Hindlimb muscle (tissue), 1 donor: ENCODE measurements at places on chromosomes 1 and 21. TPM values are rescaled to one million over a fixed set of nuclear protein-coding genes. Genes with fewer than 3 reads are reported as not detected.

The SPATA45 gene
- 0.40 TPM for polyA plus RNA-seq

The CTBS gene
- 5.8 TPM for polyA plus RNA-seq

DNA sequence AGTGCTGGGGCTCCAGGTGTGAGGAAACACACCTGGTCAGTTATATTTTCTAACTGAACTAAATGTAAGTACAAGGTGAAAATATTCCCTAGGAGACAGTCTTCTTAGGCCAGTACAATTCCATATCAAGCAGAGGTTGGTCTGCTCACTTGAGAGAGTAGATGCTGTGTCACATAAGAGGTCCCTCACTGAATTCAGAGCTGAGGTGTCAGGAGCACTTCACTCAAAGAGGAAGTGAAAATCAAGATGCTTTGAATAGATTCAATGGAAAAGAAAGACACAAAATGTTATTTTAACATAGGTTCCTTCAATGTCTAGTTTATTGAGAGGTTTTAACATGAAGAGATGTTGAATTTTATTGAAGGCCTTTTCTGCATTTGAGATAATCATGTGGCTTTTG, 4.3 kb upstream of the FCRL3 start:
- no peak for DNase-seq

GRCh38 chr1:64243757-64244080, 40.3 kb downstream of the UBE2U start:
- DNase-seq, result no peak

The RNU11 gene
- polyA plus RNA-seq, result not detected

GRCh38 chr1:159664247-159664646, 50.1 kb downstream of the CRP start:
- no peak for DNase-seq

The PYHIN1 gene
- 0.23 TPM for polyA plus RNA-seq

- no peak for DNase-seq
Observed at GRCh38 chr1:5974631-5975030, 17.6 kb downstream of the NPHP4 start.

The NHLH1 gene
- 1.5 TPM for polyA plus RNA-seq

The GBP4 gene
- 4.4 TPM for polyA plus RNA-seq

GRCh38 chr1:176789571-176790090, 326.7 kb downstream of the PAPPA2 start:
- DNase-seq, result no peak

DNA sequence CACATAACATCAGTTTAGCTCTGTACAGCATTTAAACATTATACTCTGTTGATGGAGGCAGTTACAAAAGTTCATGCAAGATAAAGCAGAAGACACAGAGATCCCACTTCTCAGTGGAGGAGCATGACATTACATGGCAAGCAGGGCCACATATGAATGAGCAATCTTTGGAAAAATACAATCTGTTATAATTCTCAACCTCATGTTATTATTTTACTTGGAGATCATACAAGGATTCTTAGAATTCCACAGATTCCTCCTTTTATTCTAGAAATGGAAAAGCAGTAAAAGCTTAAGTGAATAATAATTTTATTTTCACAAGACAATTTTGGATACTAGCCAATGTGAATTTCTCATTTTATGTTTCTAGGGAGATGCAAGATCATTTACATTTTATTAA, 66.6 kb downstream of the IFI44 start:
- DNase-seq, result peak; percentile 7

- DNase-seq, result no peak
Observed at GRCh38 chr1:198934426-198934825, 295.6 kb downstream of the PTPRC start.

DNA sequence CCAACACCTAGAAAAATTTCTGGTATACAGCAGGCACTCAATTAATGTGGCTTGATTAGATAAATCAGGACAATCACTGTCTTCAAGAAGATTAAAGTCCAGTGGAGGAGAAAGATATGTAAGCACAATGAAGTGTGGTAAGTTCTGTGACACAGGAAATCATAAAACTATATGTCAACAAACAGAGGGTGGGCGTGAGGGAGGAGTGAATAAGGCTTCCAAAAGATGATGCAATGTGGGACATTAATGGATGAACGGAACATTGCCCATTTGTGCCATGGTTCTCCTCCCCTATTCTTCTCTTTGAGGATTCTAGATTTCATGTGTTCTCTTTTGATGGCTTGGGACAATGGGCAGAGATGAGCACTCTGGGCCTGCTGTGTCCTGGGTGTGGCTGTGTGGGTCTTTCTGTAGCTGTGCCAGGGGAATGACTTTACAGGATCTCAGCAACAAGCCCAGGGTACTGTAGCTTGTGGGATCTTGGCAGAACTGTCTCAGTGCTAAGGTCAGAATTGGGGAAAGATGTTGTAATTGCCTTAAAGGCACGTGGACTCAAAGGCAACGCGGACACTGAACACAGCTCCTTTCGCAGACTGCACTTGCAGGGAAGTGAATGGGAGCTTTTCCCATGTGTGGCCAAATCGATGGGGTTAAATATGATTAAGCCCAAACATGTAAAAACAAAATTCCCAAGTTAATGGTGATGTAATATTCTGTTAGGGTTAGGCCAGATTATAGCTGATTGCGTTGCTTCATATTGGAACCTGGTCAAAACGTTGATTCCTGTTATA, 366.9 kb downstream of the TGFB2 start:
- DNase-seq, result no peak

DNA sequence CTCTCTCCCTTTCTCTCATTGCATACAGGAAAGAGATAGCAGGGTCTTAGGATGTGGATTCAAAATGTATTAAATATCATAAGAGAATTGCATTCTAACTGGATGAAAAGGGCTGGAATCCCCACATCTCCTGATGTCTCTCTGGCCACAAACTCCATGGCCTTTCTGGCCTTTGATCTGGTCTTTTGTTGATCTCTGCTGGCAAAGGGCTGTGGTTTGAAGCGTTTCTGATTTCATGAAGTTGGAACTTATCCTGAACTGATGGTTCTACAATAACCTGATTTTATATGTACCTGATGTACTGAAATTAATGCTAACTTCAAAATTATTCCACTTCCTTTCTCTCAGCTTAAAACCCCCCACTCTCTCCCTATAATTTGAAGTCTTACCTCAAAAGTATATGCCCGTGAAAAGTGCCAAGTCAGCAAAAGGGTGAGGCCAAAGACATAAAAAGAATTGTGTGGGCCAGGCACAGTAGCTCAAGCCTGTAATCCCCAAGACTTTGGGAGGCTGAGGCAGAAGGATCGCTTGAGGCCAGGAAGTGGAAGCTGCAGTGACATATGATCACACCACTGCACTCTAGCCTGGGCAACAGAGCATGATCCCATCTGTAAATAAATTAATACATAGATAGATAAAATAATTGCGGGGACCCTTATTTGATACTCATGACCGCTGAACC, 6.4 kb upstream of the KIF14 start:
- DNase-seq, result no peak

- DNase-seq, result no peak
Observed at GRCh38 chr1:203225071-203225470, 4.4 kb downstream of the CHIT1 start.

The SELENBP1 gene
- polyA plus RNA-seq, result 35.2 TPM

The RAB25 gene
- polyA plus RNA-seq, result 1.0 TPM

The CELA2A gene
- 0.84 TPM for polyA plus RNA-seq

DNA sequence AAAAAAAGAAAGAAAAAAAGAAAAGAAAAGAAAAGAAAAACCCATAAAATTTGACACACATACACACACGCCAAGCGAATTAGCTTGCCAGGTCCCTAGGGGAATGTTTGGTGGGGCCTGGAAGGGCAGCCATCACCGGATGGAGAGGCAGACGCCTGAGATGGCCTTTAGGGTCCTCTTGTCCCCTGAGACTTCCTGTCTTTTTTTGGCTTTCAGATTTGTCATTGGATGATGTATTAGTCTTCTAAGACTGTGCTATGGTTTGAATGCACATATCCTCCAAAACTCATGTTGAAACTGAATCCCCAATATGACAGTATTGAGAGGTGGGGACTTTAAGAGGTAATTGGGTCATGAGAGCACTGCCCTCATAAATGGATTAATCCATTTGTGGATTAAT, 211.8 kb downstream of the TOMM20 start:
- no peak for DNase-seq

The ADAMTS5 gene
- 14.9 TPM for polyA plus RNA-seq

The NES gene
- polyA plus RNA-seq, result 1,095 TPM

DNA sequence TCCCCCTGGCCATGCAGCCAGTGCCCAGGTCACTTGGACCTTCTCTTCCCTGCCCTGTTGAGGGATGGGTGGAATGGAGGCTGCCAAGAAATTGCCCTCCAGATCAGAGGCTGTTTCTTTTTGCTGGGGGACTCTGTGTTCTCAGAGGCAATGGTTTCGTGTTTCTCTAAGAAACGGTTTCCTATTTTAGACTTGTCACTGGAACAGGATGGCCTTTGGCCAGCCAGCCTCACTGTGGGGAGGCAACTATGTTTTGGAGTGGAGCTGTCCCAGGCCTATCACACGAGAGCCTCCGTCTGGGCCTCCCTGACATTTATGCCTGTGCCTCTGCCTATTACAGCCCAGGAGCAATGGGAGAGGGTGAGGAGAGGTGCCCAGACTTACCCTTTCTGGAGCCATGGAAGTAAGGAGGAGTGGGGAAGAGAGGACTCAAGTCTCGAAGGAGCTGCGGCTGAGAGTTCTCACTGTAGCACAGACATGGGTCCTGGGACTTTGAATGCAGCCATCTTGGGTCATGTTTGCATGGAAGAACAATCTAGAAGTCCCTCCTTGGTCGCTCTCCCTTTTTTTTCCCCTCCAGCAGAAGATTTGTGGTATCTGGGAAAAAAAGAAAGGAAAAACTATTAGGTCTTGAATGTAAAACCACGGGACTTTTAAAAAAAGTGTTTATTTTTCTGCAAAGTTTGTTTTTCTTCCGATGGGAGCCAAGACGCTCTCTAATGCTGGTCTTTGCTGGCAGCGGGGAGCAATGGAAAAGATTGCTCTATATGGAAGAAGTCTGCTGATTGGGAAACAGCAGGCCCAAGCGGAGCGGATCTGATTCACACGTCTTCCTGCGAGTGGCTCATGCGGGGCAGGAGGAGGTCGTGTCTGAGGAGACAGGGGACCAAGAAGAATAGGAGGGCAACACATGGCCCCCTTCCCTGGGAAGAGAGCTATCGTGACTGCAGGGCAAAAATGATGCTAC, 219.2 kb downstream of the FOXD2 start:
- DNase-seq, result peak; percentile 63

The NMNAT1 gene
- polyA plus RNA-seq, result 12.8 TPM

DNA sequence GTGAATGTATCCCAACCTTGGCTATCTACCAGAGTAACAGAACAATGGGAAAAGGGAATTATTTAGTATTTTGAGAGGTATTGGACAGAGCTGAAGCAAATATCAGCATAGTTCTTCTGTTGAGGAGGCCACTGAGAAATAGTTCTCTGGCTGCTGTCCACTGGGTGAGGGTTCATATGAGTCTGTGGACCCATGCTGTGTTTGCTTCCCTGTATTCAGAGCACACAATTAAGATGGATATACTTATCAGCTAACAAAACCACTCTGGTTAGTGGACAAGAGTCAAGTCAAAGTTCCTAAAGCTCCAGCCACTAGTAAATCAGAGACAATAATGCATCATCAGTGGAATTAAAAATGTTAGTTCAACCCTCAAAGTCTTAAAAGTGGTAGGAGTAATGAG, 66.1 kb downstream of the RGS18 start:
- no peak for DNase-seq

The C1QC gene
- 50.3 TPM for polyA plus RNA-seq

The C1QA gene
- polyA plus RNA-seq, result 39.3 TPM

GRCh38 chr1:69587391-69587790, 19.7 kb downstream of the LRRC7 start:
- DNase-seq, result no peak

DNA sequence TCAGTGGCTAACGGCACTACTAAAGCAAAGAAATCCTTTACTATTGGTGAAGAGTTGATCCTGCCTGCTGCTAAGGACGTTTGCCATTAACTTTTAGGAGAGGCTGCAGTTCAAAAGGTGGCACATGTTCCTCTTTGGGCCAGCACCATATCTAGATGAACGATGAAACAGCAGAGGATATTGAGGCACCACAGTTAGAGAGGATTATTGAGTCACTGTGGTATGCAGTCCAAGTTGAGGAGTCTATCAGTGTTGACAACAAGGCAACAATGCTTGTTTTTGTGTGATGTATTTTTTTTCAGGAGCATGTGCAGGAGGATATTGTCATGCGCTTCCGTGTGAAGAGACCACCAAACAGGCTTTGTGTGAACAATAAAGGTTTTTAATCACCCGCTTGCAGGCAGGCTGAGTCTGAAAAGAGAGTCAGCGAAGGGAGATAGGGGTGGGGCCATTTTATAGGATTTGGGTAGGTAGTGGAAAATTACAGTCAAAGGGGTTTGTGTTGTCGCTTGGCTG, 80.9 kb downstream of the UCHL5 start:
- DNase-seq, result no peak

The SYNC gene
- 51.6 TPM for polyA plus RNA-seq

DNA sequence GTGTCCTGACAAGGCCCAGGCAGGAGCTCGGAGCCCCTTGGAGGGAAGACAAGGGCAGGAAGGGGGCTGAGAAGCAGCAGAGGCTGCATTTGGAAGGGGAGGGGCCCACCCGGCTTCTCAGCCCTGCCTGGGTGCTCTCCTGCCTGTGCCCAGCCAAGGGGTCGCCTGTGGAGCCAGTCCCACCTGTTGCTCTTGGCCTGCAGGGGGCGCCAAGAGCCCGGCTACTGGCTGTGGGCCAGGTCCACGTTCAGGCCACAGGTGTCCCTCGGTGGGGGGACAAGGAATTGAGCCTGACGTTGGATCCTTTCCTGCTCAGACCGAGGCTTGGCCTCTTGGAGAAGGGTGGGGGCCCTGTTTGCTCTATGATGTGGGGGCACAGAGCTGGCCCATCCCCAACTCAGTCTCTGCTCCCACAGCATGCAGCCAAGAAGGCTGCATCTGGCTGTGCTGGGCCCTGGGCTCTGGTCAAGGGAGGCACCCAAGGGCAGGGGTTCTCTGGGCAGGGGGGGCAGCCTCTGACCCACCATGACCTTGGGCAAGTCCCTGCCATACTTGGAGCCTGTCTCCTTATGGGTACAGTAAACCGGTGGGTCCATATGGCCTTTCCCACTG, 10.9 kb downstream of the WNT4 start:
- no peak for DNase-seq

GRCh38 chr21:35351434-35351833, 302.3 kb upstream of the RUNX1 start:
- no peak for DNase-seq
